ENCODE measurements at places on chromosomes 3 and 15. TPM values are rescaled to one million over a fixed set of nuclear protein-coding genes. Genes with fewer than 3 reads are reported as not detected.

KIF9 gene
- total RNA-seq: 10.5 TPM

CORO2B gene
- total RNA-seq: 9.7 TPM

CTDSPL2 gene
- total RNA-seq: 22.5 TPM

SLC12A1 gene
- total RNA-seq: not detected

- DNase-seq: no peak
These were observed 20.5 kb downstream of the SLC35A5 start for GRCh38 chr3:112582244-112582874.

DNA sequence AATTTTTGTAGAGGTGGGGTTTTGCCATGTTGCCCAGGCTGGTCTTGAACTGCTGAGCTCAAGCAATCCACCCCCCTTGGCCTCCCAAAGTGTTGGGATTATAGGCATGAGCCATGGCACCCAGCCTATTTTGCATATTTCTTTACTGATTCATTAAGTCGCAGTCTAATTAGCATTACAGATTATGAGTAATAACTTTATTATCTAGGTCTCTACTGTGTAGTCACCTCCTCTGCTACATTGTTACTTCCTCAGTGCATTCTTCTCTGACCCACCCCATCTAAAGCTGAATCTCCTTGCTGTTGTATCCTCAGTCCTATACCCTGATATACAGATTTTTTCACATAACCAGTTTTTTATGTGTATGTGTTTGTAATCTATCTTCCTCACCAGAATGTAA is 61.7 kb downstream of the TFDP2 start:
- DNase-seq: no peak

DNA sequence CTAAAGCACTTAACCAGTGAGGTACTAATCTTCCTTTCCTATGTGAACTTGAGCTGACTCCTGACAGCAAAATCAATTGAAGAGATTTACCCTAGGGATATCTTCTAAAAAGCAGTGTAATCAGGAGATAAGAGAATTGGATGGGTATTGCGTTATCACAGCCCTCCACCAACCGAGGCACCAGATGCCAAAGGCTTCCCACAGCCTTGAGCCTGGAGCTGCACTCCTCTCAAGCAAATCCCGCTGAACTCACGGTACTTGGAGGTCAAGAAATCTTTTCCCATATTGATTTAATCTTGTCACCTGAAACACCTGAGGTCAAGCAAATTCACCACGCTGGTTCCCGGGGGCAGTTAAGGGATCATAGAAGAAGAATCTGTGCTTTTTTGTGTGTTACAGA is 346.8 kb downstream of the TBL1XR1 start:
- no peak for DNase-seq

DNA sequence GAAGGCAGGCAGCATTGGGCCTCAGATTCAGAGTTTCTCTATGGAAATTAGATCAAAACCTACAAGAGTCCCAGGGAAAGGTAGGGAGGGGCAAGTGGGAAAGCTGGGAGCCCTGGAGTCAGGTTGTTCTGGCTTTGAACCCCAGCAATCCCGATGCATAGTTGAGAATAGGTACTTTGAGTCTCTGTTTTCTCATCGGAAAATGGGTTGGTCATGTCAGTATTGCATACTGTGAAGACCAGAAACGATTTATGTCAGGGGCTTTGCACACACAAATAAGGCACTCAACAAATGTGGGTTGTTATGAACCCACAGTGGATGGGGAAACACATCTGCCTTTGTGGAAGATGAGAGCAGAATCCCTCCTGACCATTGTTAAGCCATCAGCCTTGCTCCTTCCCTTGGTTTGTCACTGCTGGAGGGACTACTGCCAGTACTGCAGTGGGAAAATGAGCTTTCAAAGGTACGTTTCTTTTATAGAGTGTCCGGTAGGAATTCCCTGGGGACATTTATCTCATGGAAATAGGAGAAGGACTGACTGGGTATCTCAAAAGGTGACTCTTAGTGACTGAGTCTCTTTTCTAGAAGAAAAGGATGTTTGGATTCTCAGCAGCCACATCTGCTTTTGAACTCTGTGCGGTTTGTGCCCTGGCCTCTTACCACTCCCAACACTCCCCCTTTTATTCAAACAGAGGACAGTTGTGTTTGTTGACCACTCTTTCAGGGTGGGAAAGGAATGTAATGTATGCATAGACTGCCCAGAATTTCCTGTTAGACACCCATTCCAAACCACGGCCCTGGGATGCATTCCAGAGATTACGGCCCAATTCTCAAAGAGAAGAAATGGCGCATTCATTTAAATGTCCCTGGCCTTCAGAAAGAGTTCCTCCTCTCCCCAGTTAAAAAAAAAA is 54.6 kb upstream of the VILL start:
- no peak for DNase-seq
